BE2C (cell line): ENCODE measurements at places on chromosomes 1 and 21.

GRCh38 chr1:29416267-29417146 is 180.2 kb downstream of the PTPRU start:
- peak; percentile 30 for DNase-seq

GRCh38 chr1:5751833-5752745 is 240.1 kb downstream of the NPHP4 start:
- DNase-seq: no peak

DNA sequence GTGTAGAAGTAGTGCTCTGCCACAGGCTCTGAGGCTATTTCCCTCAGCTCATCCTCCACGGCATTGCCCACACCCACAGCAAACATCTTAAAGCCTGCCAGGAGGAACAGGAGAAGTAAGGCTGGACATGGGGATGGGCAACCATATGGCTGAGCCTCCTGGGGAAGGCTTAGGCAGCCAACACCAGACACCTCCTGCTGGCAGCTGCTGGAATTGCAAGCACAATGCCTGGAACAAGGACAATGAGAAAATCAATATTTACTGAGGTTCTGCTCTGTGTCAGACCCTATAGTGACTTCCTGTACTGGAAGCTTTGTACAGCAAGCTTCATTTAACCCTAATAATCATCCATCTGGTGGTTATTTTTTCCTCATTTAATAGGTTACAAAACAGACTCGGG is 8.2 kb downstream of the MATN1 start:
- DNase-seq: no peak

DNA sequence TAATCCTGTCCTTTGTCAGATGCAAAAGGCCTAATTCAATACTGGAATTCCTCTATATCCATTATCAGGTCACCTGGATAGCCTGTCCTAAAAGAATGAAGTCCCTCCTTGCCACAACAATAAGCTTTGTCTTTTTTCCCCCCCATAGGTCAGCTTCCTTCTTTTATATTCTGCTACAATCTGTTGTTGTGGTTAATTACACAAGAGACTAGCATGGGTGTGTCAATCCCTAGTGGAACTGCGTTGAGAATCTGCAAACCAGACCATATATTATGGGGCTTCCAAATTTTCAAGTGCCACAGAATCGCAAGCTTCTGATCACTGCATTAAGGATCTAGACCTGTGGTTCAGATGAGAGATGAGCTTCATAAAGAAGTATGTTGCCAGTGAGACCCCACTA is 349.6 kb downstream of the SMYD3 start:
- no peak for DNase-seq

- no peak for DNase-seq
These were observed 259.0 kb downstream of the FOXD2 start for GRCh38 chr1:47696737-47697441.

DNA sequence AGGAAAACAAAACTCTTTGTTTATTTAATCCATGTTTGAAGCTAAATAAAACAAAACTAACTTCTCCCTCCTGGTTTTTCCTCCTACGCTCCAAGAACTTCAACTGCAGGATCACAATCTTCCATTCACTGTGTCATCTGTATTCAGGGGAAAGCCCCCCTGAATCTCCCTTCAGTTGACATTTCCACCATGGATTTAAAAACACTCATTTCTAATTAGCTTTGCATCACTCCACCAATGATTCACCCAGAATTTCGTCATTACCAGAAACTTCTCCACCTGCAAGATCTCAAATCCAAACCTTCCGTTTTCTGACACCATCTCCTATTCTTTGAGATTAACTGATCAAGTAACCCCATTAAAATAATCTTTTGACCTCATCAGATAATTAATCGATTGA is 10.9 kb upstream of the RGS5 start:
- DNase-seq: no peak

DNA sequence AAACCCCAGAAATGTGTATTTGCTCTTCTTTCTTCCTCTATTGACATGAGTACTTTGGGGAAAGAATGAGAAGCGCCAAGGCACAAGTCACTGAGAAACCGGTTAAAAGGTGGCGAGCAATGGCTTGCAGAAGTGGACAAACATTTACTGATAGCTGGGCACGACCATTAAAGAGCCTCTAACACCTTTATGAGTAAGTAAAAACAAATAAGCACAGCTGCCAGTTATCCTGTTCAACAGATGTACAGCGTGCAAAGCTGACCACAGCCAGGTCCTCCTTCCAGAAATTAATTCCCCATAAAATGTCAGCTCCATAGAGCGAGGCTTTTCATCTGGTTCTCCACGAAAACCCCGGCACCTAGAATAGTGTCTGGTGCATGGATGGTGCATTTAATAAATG is 72.7 kb downstream of the CAPZB start:
- DNase-seq: no peak

DNA sequence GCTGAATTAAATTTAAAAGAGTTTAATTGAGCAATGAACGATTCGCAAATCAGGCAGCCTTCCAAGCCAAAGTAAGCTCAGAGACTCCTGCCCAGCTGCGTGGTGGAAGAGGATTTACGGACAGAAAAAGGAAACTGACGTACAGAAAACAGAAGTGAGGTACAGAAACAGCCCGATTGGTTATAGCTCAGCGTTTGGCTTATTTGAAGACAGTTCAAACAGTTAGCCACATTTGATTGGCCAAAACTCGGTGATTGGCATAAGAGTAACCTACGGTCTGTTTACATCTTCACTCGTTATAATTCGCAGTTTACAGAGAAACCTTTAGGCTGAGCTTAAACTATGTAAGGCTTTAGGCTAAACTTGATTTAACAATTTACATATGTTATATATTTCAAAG is 46.9 kb downstream of the CR1L start:
- no peak for DNase-seq

GRCh38 chr1:14109276-14109635 is 409.3 kb downstream of the PRDM2 start:
- DNase-seq: no peak

DNA sequence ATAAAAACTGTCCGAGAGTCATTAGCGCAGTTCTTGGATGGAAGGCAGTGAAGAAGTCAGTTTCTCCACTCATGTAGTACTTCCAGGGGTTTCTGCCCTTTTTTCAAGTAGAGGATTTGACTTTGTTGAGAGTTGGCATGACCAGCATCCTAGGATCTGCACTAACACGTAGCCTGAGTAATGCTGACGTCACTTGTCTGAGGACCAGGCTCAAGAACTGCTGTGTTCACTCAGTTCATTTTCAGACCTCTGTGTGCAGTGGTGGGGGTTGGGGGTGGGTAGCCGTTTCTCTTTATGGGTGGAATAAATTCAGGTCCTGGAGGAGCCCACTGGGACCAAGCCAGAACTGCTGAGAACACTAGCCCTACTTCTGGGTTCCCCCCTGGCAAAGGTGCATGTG is 53.3 kb downstream of the MRPS6 start:
- DNase-seq: no peak

DNA sequence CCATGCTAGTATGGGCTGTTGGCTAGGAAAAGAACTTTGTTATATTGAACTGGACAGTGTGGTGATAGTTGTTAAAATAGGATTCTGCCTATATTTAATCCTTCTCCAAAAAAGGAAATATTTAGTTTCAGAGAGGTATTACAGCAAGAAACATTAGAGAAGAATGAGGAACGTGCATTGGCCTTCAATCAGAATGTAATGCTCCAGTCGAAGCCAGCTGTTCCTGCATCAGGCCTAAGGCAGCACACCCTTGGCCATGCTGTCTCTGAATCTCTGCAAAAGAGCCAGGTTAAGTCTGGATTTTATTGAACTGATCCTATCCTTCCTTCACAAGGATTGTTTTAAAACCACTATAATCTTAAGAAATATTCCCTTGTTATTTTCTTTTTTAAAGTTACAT is 35.3 kb upstream of the RALGPS2 start:
- DNase-seq: no peak

DNA sequence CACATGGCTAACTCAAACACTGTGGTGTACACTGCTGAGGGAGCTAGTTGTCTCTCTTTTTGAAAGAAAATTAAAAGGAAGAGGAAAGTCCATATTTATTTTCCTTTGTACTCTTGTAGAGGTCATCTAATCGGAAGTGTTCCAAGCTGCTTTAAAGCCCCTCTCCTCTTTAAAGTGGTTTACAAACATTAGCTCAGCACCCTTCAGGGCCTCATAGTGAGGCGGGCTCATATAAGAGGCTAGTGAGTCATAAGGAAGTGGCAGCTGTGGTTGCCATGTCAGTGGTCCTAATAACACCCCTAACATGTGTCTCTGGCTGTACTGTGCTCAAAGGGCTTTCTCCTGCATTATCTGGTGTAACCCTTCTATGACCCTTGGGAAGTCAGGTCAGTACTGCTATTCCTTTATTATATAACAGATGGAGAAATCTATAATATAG is 104.4 kb upstream of the SERBP1 start:
- DNase-seq: no peak

- DNase-seq: no peak
These were observed 35.5 kb downstream of the SCAF4 start for GRCh38 chr21:31696424-31696823.

DNA sequence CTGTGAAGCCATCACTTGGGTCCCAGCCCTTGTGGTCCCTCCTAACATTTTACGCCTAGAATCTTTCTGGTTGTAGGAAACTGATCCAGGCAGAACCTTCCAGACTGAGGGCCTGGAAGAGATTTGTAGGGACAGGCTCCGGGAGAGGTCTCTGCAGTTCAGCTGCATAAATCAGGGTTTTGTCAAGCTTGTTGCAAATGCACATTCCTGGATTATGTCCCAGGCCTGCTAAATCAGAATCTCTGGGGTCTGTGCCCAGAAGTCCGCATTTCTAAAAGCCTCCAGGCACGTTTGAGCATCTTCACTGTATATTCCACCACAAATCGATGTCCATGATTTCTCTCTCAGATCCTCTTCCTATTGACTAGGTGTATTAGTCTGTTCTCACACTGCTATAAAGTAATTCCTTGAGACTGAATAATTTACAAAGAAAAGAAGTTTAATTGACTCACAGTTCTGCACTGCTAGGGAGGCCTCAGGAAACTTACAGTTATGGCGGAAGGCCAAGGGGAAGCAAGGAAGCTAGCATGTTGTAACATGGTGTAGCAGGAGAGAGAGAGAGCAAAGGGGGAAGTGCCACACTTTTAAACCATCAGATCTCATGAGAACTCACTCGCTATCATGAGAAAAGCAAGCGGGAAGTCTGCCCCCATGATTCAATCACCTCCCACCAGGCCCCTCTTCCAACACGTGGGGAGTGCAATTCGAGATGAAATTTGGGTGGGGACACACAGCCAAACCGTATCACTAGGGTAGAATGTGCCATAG is 1.2 kb upstream of the FHAD1 start:
- DNase-seq: no peak

DNA sequence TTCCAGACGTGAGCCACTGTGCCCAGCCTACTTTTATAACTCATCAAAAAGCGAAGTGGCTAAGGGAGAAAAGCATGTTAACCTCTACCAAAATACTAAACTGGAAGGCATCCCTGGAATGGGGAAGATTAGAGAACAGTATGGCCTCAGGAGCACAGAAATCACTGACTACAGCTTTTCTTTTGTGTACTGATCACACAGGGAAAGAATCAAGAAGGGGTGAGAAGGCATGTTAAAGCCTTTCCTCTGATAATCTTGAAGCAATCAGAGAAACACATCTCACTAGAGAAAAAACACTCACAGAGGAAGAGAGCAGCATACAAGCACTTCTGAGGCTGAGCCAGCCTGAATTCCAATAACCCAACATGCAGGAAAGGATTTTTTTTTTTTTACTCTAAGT is 10.7 kb downstream of the PCAT6 start:
- no peak for DNase-seq

GRCh38 chr21:36288651-36289243 is 31.2 kb upstream of the MORC3 start:
- DNase-seq: no peak

GRCh38 chr1:233738396-233738795 is 124.5 kb downstream of the KCNK1 start:
- no peak for DNase-seq

GRCh38 chr1:6209661-6210580 is 4.0 kb downstream of the RNF207 start:
- DNase-seq: peak; percentile 42

DNA sequence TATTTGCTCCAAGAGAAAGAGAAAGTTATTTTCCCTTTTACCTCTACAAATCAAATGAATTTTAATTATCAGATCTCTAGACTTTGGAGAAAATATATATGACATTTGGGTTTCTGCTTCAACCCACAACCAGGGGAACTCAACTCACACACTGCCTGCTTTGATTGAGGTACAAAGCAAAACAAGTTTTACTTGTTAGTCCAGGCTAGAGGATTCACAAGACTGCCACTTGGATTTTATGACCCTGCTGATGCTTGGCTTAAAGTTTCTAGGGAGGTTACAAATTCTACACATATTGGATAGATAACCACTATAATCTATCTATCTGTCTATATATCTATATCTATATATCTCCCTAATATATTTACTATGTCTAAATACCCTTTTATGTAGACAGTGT is 467.3 kb upstream of the RGS18 start:
- DNase-seq: no peak

DNA sequence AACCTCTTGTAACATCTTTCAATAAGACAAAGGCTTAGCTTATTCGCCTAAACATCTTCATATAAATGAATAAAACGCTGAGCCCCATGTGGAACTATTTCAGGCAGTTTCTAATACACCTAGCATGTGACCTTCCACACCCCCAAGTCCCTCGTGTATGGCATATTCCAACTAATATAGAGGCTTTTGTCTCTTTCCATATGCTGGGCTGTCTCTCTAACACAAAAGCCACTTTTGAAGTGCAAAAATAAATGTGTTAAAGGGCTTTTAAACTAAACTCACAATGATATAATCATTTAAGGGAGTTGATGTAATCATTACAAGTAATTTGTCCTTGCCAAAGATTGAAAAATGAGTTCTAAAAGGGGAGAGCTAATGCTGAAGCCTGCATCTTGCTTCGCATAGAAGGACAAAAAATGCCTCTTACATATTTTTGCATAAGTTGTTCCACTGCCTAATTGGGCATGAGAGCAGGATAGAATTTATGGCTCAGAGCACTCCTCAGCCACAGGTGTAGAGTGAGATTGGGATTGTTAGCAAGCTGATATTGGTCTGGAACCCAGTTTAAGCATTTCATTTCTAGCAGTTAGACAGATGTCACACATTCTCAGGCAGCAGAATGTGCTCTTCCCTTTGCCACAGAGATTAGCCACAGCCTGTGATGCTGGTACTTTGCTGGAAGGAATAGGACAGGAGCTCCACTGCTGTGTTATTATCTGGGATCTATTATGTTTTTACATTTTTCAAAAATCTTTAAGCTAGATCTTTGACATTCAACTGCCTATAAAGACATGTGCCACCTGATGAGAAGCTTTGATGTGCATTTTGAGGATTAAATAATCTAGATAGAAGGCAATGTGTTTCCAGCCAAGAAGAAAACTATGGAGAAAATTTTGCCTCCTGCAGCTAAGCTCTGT is 1044.4 kb downstream of the ADGRL2 start:
- DNase-seq: no peak

DNA sequence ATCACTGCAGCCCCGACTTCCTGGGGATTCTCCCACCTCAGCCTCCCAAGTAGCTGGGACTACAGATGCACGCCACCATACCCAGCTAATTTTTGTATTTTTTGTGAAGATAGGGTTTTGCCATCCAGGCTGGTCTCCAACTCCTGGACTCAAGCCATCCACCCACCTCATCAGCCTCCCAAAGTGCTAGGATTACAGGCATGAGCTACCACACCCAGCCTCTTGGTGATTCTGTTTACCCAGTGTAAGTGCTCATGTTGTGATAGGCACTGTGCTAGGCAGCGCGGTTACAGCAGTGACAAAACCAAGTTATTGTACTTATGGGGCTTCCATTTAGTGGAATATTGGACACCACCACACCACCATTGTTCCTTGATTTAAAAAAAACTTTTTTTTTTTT is 9.7 kb upstream of the STX12 start:
- no peak for DNase-seq
